Chondrocyte (in vitro differentiated cells): ENCODE measurements at places on chromosomes 7 and 10.

- peaks cover 9% of the 10 kb centered on the region for H3K27me3 ChIP-seq
- peaks cover 10% of the 10 kb centered on the region for H3K4me1 ChIP-seq
- no peaks in the 10 kb centered on the region for H3K36me3 ChIP-seq
- H3K4me3 ChIP-seq, result no peak overlapping the region
- H3K27ac ChIP-seq, result no peak overlapping the region
Measured at GRCh38 chr7:148566736-148567135, 23.8 kb upstream of the C7orf33 start.

DNA sequence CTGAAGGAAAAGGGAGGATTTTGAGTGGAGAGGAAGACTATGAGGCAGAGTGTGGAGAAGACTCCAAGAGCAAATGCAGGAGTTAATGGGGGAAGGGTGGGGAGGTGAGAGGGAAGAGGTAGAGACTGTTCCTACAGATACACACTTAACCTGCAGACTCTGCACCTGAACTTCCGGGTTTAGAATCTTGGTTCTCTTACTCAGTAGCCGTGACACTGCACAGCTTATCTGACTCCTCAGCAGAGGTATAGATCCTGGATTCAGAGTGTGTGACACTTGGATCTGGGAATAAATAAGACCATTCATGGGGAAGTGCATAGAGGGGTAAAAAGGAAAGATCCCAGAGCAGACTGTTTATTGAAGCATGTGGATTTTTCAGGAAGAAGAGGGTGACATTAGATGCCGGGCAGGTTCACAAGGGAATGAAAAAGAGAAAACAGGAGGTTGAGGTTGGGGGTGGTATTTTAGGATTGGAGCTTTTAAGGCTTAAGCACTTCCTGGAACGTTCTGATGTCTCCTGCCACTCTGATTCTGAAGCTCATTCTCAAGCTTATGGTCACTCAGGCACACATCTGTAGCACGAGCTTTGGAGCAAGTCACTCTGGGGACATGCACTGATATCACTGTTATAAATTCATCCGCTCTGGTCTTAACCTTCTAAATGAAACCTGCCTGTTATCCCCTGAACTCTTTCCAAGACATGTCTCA lies 5.7 kb upstream of the ZC3HAV1L start:
- H3K36me3 ChIP-seq, result peaks cover 9% of the 10 kb centered on the region
- peaks cover under 1% of the 10 kb centered on the region for H3K4me1 ChIP-seq
- DNase-seq, result no peak
- H3K27ac ChIP-seq, result no peak overlapping the region
- no peak overlapping the region for H3K4me3 ChIP-seq

DNA sequence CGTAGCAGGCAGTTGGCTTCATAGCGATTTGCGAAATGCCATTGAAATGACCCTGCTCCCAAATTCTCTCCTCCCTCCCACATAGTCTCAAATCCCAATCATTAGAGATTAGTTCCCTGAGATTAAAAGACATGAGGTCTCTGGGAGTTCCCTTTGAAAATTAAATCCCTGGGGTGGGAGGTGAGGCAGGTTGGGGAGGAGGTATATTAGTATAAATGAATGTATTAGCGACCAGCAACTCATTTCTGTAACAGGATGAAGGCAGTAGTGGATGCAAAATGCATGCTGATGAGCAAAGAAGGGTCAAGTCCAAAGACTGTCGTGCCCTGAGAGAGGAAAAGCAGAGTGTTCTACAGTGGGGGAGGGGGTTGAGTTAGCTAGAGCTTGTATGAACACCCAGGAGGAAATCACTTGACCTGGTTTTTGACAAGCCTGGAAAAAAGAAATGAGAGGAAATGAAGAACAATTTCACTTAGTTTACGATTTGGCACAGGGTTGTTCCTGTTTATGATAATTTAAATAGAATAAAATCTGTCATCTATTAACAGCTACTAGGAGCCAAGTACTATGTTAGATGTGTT lies 79.6 kb upstream of the MTPN start:
- no peaks in the 10 kb centered on the region for H3K4me1 ChIP-seq
- no peak overlapping the region for H3K27ac ChIP-seq
- DNase-seq, result no peak
- no peak overlapping the region for H3K4me3 ChIP-seq
- peaks cover 4% of the 10 kb centered on the region for H3K27me3 ChIP-seq

- no peak overlapping the region for H3K4me3 ChIP-seq
- DNase-seq, result no peak
- H3K36me3 ChIP-seq, result peaks cover 9% of the 10 kb centered on the region
- H3K4me1 ChIP-seq, result peaks cover 28% of the 10 kb centered on the region
- H3K27ac ChIP-seq, result no peak overlapping the region
Measured at GRCh38 chr10:43731486-43731885, 82.8 kb upstream of the ZNF32 start.

GRCh38 chr7:45524445-45524844 lies 49.7 kb upstream of the ADCY1 start:
- no peak overlapping the region for H3K27ac ChIP-seq
- DNase-seq, result no peak
- no peak overlapping the region for H3K4me3 ChIP-seq
- no peaks in the 10 kb centered on the region for H3K4me1 ChIP-seq
- no peaks in the 10 kb centered on the region for H3K36me3 ChIP-seq

GRCh38 chr10:29131952-29132547 lies 156.8 kb upstream of the LYZL1 start:
- H3K27me3 ChIP-seq, result no peaks in the 10 kb centered on the region
- H3K27ac ChIP-seq, result peak overlapping the region; percentile 9
- no peak overlapping the region for H3K4me3 ChIP-seq
- H3K4me1 ChIP-seq, result peaks cover 19% of the 10 kb centered on the region

GRCh38 chr10:45150997-45151396 lies 150.3 kb downstream of the ZNF22 start:
- DNase-seq, result peak; percentile 57
- H3K36me3 ChIP-seq, result no peaks in the 10 kb centered on the region
- no peak overlapping the region for H3K4me3 ChIP-seq
- H3K27me3 ChIP-seq, result peaks cover 15% of the 10 kb centered on the region
- H3K27ac ChIP-seq, result no peak overlapping the region

DNA sequence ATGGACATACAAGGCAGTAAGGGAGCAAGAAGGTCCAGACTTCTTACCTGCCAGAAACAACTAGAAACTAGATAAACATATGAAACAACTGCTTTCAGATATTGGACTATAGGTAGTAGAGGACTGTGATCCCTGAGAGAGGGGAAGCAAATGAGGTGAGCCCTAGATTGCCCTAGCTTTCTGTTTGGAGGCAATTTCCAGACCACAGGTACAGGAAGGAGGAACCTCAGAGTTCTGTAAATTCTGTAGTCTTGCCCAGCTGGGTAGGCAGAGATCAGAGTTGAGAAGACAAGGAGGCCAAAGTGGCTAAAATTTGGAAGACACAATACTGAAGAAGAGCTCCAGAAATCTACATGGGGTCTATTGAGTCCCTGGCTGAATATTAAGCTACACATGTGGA lies 21.0 kb downstream of the CDK6 start:
- H3K27ac ChIP-seq, result no peak overlapping the region
- H3K27me3 ChIP-seq, result no peaks in the 10 kb centered on the region
- peaks cover 86% of the 10 kb centered on the region for H3K4me1 ChIP-seq
- H3K36me3 ChIP-seq, result peaks cover 11% of the 10 kb centered on the region
- H3K4me3 ChIP-seq, result no peak overlapping the region

DNA sequence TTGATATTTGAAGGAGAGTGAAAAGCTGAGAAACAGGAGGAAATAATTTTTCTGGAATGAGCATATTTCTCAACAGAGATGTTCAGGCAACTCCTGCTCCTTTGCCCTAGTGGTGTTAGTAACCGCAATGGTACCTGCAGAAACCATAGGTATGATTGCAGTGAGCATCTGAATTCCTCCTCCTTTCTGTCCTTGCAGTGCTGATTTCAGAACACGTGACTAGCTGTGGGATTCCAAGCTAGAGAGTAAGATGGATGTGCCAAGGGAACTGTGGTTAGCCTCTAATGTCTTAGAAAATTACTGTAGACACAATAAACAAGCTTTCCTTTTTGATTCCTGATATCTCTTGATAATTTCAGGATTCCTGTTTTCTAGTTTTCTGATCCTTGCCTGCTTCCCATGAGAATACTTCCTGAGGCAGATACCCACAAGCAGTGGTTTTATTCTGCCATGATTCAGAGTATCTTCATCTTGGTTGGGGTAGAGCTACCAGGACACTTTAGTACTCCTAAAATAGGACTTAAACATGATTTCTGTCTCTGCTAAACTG lies 27.5 kb downstream of the LRGUK start:
- no peak overlapping the region for H3K4me3 ChIP-seq
- H3K4me1 ChIP-seq, result no peaks in the 10 kb centered on the region

GRCh38 chr10:25875556-25876165 lies 58.4 kb upstream of the MYO3A start:
- DNase-seq, result no peak
- no peak overlapping the region for H3K27ac ChIP-seq
- no peaks in the 10 kb centered on the region for H3K4me1 ChIP-seq
- H3K36me3 ChIP-seq, result no peaks in the 10 kb centered on the region
- H3K27me3 ChIP-seq, result no peaks in the 10 kb centered on the region
- no peak overlapping the region for H3K4me3 ChIP-seq

GRCh38 chr7:45662540-45663166 lies 88.5 kb downstream of the ADCY1 start:
- no peaks in the 10 kb centered on the region for H3K36me3 ChIP-seq
- DNase-seq, result no peak
- H3K27ac ChIP-seq, result no peak overlapping the region
- no peak overlapping the region for H3K4me3 ChIP-seq
- H3K27me3 ChIP-seq, result no peaks in the 10 kb centered on the region

GRCh38 chr7:30888747-30889146 lies 22.9 kb upstream of the AQP1 start:
- H3K27ac ChIP-seq, result peak overlapping the region; percentile 68
- DNase-seq, result no peak
- H3K27me3 ChIP-seq, result peaks cover 19% of the 10 kb centered on the region

- peaks cover 9% of the 10 kb centered on the region for H3K27me3 ChIP-seq
- H3K27ac ChIP-seq, result no peak overlapping the region
- no peak overlapping the region for H3K4me3 ChIP-seq
- peaks cover 5% of the 10 kb centered on the region for H3K36me3 ChIP-seq
Measured at GRCh38 chr10:17340144-17340829, 112.2 kb downstream of the VIM start.

DNA sequence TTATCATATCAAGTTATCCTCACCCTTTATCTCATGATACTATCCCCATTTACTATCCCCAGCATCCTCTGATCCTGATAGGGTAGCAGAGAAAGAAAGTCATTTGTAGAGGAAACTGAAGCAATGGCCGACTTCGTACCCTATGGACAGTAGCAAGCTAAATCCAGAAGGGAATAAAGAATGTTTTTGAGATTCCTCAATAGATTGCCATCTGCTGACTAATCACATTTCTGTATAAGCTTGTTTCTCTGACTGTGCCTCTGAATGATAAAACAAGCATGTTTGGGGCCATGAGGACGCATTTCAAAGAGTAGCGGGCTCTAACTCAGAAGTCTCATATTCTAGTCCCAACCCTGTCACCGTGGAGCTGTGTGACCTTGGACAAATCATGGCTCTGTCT lies 13.2 kb upstream of the FAM107B start:
- no peaks in the 10 kb centered on the region for H3K36me3 ChIP-seq
- H3K4me3 ChIP-seq, result no peak overlapping the region

DNA sequence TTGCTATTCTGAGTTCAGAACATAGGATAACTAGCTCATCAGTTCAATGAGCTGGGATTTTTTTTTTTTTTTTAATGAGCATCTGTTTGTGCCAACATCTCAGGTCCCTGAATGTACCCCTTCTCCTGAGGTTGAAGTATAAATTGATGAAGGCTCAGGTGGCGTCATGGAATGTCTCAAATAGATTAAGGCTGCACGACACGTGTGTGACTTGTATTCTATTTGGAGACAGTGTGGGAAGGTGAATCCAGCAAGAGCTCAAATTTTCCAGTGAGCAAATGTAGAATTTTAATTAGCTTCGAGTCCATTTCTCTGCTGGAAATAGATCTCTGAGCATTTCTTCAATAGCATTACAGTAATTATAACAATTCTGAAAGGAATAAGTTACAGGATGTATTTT lies 37.2 kb upstream of the JCAD start:
- peaks cover 7% of the 10 kb centered on the region for H3K4me1 ChIP-seq
- H3K4me3 ChIP-seq, result no peak overlapping the region
- no peak for DNase-seq
- peaks cover 2% of the 10 kb centered on the region for H3K36me3 ChIP-seq

DNA sequence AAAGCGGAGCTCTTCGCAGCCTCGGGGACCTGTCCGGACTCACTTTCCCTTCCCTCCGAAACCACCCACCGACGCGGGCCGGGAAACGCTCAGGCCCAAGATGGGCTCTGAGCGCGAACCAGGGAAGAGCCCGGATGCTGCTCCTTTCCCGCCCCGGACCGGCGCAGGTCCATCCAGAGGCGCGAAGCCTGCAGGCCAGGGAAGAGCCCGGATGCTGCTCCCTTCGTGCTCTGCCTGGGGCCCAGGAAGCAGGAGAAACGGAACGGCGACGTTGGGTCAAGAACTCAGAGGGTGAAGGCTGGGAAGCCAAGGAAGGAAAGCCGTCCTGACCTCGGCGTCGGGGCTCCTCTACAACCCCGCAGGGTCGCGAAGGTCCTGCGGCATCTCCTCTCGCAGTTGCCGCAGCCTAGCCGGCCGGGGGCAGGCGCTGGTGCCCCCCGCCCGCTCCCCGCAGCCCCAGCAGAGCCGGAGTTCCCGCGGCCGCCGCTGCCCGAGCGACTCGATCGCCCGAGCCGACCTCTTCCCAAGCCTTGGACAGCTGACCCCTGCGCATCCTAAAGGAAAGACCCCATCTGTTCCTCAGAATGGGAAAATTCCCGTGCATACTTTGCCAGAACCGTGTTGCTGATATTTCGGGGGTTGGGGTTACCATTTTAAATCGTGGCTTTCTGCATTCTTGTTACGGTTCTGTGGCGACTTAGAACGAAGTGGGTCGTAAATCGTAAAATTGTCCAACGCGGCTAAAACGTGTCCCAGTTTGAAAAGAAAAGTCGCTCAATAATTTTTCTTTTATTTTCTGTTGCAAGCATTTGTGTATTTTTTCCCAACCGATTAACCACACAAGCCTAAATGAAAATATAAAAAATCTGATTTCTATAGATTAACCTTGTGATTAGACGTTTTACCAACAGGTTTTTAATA lies 7.5 kb downstream of the HOXA1 start:
- no peak overlapping the region for H3K27ac ChIP-seq
- peaks cover 48% of the 10 kb centered on the region for H3K27me3 ChIP-seq
- no peak for DNase-seq
- H3K4me1 ChIP-seq, result no peaks in the 10 kb centered on the region
- H3K36me3 ChIP-seq, result no peaks in the 10 kb centered on the region

- H3K4me1 ChIP-seq, result peaks cover 6% of the 10 kb centered on the region
- no peaks in the 10 kb centered on the region for H3K36me3 ChIP-seq
- H3K27me3 ChIP-seq, result peaks cover 5% of the 10 kb centered on the region
- no peak overlapping the region for H3K27ac ChIP-seq
Measured at GRCh38 chr10:21083861-21084260, 186.8 kb upstream of the NEBL start.
